Activated CD4-positive, alpha-beta T cell treated with anti-CD3 and anti-CD28 coated beads, Interleukin-2, amount 50 U/mL, for 48 hours (primary cell): ENCODE measurements at places on chromosomes 6 and 20.

GRCh38 chr6:354631-355280, 36.8 kb upstream of the IRF4 start:
- DNase-seq, result no peak

DNA sequence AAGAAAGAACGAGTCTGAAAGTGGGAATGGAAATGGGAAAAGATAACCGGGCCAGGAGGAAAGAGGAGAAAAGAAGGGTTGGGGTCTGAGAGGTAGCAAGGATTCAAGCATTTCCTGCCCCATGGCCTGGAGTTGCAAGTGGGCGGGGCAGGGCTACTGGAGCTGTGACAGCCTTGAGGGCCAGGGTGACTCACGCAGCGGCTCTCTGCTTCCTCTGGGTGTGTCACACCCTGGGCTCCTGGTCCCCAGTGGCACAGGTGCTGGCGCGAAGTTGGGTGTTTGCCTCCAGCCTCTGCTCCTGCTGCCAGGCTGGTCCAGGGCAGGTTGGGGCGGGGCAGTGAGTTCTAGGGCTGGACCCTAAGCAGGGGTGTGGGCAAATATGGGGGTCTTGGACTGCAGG, 3.3 kb upstream of the ULBP3 start:
- peak; percentile 39 for DNase-seq

GRCh38 chr6:134632024-134632423, 314.1 kb upstream of the SGK1 start:
- no peak for DNase-seq

- no peak for DNase-seq
Measured at GRCh38 chr6:110738899-110739365, 76.3 kb downstream of the CDK19 start.

DNA sequence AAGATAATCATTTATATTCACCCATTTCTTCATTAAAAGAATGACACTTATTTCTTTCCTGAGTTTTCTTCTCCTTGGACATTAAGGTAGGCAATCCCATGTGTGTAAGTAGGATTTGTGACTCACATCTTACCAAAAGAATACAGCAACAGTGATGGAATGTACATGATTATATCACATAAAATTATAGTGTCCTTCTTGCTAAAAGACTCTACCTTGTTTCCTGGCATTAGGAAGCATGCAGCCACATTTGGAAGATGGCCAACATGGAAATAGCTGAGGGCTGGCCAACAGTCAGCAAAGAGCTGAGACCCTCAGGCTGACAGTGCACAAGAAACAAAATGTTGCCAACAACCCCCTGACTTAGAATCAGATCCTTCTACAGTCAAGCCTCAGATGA, 327.9 kb upstream of the MARCKS start:
- DNase-seq, result no peak

- no peak for DNase-seq
Measured at GRCh38 chr20:36424314-36424713, 117.0 kb upstream of the MYL9 start.

- DNase-seq, result no peak
Measured at GRCh38 chr20:10359621-10360040, 74.4 kb downstream of the MKKS start.

- DNase-seq, result peak; percentile 7
Measured at GRCh38 chr6:10837009-10837621, 1.2 kb downstream of the MAK start.

DNA sequence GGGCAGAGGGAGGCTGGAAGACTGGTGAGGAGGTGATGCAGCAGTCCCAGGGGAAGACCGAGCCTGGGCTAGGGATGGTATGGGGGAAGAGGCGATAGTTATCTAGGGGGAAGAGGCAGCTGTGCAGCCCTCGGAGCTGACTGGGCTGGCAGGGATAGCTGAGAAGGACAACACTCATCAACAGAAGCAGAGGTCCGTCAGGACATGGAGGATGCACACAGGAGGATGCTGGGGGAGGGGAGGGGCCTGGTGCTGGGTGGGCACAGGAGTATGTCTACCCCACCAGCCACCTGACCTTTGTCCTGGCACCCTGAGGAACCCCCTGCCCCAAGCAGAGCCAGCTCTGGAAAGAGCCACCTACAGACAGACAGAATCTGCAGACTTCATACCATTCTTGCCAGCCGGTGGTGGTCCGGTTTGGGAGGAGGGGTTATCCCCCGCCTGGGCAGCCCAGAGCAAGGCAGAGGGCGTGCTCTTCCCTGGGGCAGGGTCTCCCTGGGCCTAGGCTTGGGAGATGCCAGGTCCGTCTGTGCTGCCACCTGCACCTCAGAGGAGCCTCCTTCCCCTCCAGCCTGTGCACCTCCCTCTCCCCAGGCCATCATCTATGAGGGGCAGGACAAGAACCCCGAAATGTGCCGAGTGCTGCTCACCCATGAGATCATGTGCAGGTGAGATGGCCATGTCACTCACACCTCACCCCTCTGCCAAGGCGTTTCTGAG, 14.9 kb downstream of the EBF4 start:
- DNase-seq, result no peak

DNA sequence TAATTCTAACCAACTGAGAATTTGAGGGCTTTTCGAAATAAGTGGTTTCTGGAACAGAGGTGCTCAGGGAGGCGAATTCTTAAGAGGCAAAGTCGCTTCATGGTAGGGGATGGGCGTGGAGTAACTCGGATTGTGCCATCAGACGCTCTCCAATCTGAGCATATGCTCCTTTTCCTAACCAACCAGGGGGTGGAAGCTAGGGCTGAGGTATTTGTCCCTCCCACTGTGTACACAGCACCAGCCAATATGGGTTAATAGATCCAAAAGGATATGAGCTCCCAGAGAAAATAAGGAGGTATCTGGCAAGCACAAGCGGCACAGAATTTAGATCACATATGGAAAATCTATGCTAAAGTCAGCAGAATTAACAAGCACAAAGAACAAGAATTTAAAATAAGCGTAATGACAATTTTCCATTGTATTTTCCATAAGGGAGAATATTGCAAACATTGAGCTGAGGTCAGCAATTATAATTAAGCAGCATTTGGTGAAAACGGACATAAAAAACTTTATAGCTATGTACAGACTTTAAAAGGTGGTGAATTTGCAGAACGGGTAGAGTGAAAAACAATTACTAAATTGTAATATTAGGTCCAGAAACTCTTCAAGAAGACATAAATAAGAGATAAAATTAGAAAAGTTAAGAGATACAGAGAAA, 55.0 kb upstream of the PHACTR1 start:
- no peak for DNase-seq

DNA sequence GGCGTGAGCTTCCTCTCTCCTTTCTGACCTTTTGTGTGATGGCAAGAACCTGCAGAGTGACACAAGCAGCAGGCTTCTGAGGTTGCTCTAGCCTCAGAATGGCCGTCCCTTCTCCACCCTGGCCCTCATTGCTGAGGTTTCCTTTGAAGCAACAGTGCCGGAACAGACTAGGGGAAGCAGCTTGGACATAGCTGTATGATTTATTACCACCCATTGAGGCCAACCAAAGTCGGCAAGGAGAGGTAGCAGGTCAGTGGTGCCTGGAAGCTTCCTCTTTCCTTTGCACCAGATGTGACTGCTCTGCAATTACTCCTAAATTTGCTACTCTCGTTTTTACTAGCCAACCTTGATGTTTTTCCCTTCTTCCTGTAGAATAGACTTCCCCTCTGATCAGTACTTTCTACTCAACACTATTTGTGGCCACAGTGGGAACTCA, 31.4 kb downstream of the PTPN1 start:
- no peak for DNase-seq

DNA sequence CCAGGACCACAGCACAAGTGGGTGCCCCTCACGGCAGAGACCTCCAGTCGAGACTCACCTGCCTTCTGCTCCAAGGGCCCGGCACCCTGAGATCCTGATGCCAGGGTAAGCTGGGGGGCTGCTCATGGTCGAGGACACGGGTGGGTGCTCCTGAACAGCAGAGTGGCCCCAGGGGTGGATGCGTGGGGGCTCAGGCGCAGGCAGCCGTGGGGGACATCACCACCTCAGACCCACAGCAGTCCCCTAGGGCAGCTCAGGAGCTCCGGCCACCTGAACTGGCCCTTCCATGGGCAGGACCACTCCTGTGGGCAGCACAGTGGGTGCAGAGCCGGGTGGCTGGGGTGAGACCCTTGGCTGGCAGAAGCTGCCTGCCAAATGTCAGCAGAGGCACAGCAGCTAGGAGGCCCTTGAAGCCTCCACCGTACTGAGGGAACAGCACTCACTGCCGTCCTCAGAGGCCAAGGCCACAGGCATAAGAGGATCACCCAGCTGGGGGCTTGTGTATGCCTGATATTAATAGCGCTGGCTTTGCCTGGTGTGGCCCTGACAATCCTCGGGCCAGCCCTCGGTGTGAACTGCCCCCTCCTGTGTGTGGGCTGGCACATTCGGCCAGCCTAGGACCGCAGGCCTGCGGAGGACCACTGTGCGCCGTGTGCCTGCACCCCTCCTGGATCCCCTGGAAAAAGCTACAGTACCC, 5.4 kb downstream of the UCKL1 start:
- DNase-seq, result no peak

- DNase-seq, result no peak
Measured at GRCh38 chr6:54018722-54019121, 92.5 kb upstream of the MLIP start.

DNA sequence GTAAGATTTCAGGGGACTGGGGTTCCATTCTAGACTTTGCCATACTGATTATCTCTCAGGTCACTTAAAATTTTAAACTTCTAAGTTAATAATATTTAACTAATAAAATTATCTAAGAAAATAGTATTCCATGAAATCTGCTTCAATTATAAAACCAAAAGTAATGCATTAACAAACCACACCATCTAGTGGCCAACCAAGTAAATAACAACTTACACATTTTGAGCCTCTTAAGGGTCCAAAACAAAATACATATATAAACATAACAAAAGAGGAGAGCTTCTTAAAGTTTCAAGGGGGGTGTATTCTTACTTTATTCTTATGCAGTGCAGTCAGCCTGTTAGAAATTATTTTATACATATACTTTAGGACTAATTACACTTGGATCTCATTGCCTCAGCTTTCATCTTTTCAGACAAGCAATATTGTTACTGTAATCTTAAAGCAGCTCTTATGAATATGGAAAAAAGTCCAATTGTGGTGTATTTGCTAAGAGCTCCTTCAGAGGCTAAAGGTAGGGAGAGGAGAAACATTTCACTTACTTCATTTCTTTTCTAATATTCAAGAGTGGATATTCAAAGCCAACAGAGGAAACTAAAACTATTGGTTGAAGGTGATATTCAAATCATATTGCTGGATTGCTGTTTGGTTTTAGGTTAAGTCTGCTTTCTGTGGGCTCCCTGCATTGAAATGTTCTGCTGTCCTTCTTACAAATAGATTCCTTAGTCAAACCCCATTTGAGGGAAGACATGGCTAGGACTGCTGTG, 199.7 kb upstream of the SIM1 start:
- DNase-seq, result no peak

DNA sequence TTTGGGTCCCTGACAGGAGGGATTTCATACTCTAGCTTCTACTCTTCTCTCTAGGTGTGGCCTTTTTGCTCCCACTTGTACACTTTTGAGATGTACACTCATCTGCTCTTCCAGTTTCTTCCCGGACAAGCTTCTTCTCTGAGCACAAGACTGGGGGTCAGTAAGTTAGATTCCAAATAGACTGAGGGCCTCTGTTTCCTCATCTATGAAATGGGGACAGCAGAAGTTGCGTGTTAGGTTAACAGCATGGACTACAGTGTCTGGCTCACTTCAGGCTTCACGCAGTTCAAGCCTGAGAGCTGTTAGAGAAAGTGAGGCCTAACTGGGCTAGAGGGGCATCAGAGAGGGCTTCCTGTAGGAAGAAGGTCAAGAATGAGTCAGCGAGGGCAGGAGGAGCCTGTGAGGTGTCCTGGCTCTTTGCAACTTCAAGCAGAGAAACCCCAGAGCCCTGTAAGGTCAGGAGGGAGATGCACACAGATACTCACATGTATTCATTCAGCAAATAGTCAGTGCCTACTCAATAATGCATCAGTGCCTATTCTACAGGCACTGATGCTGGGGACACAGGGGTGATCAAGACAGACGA, 20.6 kb downstream of the XKR7 start:
- no peak for DNase-seq
